ENCODE measurements at places on chromosomes 6 and 20.

GRCh38 chr20:44711237-44711636 lies 3.9 kb upstream of the CCN5 start:
- DNase-seq = no peak

DNA sequence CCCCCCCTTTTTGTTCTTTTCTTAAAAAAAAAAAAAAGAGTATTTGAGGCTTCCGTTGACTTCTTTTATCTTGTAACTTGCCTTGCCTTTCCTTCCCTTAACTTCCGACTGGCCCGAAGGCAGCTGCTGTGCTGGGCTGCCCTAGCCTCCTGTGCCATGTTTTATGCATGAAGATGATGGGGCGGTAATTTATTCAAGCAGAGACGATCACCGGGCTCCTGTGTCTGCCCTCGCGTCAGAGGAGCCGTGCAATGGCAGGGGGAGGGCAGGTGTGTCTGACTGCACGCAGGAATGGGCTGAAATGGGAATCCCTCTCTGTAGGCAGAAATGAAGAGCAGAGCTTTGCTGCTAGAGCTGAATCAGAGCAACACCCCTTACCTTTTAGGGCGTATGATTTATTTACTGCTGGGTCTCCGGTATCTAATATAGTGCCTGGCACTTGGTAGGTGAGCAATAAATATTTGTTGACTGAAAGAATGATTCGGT lies 106.3 kb upstream of the RIPOR2 start:
- DNase-seq = no peak

DNA sequence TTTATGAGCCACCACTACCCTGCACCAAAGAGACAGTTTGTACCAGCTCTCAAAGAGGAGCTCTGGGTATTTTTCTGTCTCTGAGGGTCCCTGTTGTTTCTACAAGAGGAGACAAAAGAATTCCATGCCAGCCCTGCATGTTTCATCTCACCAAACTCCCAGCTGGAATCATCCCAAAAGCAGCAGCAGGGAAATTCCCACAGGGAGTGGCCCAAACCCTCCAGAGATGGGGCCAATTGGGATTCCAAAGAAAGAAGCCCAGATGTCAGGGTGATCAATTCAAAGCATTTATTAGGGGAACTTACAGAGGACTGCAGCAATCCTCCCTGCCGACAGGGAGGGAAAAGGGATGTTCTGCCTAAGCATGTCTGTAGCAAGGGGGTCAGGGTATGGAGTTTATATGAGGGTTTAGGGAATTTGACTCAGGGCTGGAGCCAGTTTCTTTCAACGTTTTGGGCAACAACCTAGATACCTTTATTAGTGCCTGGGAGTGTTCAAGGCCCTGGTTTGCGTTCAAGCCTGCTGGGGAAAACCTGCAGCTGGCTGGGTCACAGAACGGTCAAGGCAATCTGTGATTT lies 47.2 kb downstream of the MUC22 start:
- DNase-seq = no peak

GRCh38 chr6:163200289-163200688 lies 214.2 kb upstream of the QKI start:
- no peak for DNase-seq

- no peak for DNase-seq
Measured at GRCh38 chr6:2725364-2725988, 25.2 kb downstream of the MYLK4 start.

DNA sequence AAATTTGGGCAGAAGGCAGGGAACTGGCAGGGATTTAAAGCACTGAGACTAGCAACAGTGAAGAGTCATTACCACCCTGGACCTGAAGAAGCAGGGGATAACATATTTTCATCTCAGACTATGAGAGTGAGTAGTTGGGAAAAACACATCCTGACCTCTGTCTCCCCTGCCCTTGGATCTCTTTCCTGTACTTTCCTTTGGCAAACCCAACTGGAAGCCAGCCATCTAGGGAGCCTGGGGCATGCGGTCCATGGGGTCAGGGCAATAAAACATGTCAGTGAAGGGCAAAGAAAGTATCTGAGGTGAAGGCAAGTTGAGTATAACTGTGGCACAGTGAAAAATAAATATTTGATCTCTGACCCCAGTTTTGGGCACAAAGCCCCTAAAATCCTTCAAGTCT lies 698.2 kb downstream of the DOK5 start:
- DNase-seq = no peak

GRCh38 chr20:58774667-58775263 lies 75.9 kb downstream of the GNAS-AS1 start:
- DNase-seq = no peak

DNA sequence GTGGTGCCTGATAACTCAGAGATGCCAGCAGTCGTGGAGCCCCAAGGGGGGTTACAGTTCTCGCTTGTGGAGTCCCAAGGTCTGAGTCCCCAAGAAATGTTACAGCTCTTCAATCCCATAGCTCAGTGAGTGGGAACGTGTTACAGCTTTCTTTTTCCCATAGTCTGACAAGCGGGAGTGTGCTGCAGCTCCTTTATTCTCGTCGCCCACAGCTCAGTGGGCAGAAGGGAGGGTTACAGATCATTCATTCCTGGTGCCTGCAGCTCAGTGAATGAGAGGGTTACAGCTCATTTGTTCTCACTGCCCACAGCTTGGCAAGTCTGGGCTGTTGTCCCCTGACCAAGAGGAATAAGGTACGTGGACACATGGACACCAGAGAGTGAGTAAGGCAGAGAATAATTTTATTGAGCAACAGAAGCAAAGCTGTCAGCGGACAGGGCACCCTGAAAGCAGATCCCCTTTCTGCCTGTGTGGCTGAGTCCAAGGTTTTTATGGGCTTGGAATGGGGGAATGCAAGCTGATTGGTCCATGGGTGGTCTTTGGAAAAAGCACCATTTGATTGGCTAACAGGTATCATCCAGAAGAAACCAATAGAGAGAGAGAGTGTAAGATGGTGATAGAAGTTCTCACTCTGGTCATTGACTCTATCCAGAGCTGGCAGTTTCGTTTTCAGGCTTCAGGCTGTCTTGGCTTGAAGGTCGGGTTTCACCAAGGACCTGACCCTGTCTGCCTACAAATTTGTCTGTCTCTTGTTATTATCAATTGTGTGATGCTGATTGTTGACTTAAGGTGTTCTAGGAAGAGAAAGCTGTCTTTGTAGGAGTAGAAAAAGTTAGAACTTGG lies 16.4 kb downstream of the RNF217 start:
- DNase-seq = no peak

GRCh38 chr20:56439771-56440291 lies 27.8 kb downstream of the CASS4 start:
- DNase-seq = no peak

GRCh38 chr6:101011186-101011585 lies 130.1 kb upstream of the ASCC3 start:
- DNase-seq = no peak

DNA sequence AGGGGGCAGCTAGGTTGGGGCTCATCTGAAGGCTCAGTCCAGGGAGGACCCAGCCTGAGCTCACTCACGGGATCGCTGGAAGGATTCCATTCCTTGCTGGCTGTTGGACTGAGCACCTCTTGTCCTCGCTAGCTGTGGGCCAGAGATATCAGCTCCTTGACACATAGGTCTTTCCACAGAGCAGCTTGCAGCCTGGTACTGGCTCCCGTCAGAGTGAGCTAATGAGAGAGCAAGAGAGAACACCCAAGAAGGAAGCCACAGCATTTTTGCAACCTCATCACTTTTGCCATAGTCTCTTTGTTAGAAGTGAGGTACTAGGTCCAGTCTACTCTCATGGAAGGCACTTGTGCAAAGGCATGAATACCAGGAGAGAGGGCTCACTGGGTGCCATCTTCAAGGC lies 179.9 kb downstream of the CDC5L start:
- DNase-seq = no peak

DNA sequence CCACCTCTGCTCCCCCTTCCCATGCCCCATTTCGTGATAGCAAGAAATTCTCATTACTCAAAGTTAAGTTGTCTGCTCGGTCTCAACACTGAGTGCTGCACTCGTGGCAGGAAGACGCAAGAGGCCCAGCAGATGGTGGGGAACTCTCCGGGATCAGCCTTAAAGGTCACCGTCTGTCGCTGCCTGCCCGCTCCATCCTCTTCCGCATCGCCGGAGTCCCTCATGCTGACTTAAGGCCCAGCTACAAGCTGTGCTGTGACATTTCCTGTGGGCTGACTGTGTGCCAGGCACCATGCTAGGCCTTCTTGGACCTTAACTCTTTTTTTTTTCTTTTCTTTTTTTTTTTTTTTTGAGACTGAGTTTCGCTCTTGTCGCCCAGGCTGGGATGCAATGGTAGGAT lies 17.8 kb downstream of the GRM4 start:
- DNase-seq = no peak

- no peak for DNase-seq
Measured at GRCh38 chr6:160030103-160030502, 61.2 kb downstream of the IGF2R start.

DNA sequence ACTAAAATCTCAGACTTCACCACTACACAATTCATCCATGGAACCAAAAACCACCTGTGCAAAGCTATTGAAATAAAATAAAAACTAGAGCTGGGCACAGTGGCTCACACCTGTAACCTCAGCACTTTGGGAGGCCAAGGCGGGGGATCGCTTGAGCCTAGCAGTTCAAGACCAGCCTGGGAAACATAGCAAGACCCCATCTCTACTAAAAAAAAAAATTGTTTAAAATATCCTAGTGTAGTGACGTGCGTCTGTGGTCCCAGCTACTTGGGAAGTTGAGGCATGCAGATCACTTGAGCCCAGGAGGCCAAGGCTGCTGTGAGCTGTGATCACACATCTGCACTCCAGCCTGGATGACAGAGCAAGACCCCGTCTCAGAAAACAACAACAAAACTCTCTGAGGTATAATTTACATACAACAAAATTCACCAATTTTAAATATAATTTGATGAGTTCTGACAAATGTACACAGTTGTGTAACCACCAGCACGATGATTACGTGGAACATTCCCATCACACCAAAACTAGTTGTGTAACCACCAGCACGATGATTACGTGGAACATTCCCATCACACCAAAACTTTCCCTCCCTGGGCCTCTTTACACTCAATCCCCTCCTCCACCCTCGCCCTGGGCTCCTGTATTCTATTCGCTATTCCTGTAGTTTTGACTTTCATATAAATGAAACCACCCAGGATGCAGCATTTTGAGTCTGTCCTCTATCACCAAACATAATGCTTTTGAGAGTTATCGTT lies 107.5 kb downstream of the TAF4 start:
- DNase-seq = no peak

- DNase-seq = no peak
Measured at GRCh38 chr6:35410131-35410530, 42.0 kb upstream of the FANCE start.

GRCh38 chr20:17334932-17335331 lies 108.1 kb downstream of the PCSK2 start:
- no peak for DNase-seq

- no peak for DNase-seq
Measured at GRCh38 chr6:38933426-38933825, 115.2 kb upstream of the GLP1R start.

DNA sequence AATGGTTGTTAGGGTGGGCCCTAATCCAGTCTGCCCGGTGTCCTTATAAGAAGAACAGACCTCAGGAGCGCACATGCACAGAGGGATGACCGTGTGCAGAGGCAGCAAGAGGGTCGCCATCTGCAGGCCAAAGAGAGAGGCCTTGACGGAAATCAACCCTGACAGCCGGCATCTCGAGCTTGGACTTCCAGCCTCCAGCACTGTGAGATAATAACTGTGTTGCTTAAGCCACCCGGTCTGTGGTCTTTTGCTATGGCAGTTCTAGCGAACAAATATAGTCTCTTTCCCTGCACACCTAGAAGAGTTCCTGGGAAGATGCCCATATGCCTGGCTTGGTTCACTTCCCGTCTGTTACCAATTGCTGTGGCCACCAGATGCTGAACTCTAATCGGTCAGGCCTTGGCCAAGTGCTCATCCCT lies 35.3 kb upstream of the PTGIS start:
- DNase-seq = no peak

- DNase-seq = no peak
Measured at GRCh38 chr6:26122005-26122388, 34.8 kb downstream of the HFE start.

GRCh38 chr6:121630716-121631115 lies 195.3 kb downstream of the GJA1 start:
- DNase-seq = no peak

- no peak for DNase-seq
Measured at GRCh38 chr6:167711768-167712730, 114.7 kb upstream of the AFDN start.

DNA sequence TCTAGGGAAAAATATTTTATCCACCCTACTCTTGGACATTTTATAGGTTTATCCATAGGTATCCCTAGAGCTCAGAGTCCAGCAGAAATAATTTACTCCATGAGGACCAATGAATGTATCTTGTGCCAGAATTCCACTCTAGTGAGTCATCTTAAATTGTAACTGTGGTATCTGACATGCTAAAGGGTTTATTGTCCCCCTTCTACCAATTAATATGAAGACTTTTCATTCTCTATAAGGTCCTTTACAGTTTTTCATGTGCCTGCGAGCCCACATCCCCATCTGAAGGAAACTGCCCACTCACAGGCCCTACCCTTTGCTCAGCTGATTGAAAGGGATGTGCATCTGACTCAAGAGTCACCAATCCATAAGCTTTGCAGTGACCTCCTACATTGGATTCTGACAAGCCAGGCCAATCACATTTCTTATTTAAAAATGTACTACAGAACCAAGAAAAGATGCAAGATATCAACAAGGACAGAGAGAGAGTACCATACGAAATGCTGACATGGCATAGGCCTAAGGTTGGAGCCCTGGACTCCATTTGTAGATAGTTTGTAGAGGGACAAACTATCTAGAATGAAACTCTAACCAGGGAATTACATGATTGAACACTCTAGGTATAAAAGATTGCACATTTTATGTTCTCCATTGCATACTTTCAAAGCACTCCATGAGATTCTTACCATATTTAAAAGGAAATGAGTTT lies 93.4 kb upstream of the DEFB112 start:
- DNase-seq = no peak

Data from stimulated activated CD8-positive, alpha-beta memory T cell treated with anti-CD3 and anti-CD28 coated beads, Interleukin-7, amount 100 ng/mL, for 1 hour (primary cell).